NB4 (cell line): ENCODE measurements at places on chromosomes 5 and 9.
A peak's percentile ranks its signal among the peaks of the same experiment; 100 is the strongest.

GRCh38 chr5:35540002-35540401 is 77.7 kb upstream of the SPEF2 start:
- no peak for DNase-seq

- no peak for DNase-seq
Measured at GRCh38 chr5:36228505-36228904, 13.2 kb downstream of the NADK2 start.

DNA sequence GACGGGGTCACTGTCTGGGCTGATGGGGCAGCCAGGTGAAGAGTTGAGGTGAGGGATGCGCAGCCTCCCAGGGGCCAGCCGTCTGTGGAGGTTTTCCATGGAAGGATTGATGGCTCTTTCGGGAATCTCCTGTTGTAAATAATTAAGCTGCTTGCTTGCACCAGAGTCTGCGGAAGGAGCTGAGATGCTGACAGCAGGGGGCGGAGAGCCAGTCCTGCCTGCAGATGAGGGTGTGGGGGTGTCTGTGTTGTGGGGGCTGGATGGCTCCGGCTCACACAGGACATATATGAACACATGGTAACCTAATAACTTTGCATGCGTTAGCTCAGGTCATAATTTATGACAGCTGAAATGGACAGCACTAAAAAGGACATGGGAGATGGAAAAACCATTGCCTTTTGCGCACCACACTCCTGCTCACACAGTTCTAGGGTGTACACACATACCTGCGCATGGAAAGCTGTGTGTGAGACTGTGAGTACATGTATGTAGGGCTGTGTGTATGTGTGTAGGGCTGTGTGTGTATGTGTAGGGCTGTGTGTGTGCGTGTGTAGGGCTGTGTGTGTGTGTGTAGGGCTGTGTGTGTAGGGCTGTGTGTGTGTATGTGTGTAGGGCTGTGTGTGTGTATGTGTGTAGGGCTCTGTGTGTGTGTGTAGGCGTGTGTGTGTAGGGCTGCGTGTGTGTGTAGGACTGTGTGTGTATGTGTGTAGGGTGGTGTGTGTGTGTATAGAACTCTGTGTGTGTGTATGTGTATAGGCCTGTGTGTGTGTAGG is 36.8 kb upstream of the SEMA4D start:
- DNase-seq: no peak

DNA sequence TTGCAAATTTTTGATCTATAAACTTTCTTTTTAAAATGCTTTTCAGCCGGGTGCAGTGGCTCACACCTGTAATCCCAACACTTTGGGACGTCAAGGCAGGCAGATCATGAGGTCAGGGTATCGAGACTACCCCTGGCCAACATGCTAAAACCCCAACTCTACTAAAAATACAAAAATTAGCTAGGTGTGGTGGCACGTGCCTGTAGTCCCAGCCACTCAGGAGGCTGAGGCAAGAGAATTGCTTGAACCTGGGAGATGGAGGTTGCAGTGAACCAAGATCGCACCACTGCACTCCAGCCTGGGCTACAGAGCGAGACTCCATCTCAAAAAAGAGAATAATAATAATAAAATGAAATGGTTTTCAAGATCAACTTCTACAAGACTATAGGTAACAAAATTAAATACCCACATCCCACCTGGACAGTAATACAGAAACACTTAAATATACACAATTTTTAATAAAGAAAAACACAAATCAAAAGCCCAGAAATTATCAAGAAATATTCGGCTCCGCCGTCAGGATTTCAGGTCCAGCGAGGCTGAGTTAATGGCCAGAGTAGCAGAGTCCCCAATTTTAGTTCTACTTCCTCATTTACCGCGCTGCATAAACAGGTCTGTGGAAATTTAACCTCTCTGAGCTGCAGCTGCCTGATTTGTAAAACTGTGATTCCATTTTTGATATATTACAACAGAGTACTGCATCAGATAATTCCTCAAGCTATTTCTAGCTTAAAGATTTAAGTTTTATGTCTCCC is 4.0 kb downstream of the TUT7 start:
- peak; percentile 64 for DNase-seq

DNA sequence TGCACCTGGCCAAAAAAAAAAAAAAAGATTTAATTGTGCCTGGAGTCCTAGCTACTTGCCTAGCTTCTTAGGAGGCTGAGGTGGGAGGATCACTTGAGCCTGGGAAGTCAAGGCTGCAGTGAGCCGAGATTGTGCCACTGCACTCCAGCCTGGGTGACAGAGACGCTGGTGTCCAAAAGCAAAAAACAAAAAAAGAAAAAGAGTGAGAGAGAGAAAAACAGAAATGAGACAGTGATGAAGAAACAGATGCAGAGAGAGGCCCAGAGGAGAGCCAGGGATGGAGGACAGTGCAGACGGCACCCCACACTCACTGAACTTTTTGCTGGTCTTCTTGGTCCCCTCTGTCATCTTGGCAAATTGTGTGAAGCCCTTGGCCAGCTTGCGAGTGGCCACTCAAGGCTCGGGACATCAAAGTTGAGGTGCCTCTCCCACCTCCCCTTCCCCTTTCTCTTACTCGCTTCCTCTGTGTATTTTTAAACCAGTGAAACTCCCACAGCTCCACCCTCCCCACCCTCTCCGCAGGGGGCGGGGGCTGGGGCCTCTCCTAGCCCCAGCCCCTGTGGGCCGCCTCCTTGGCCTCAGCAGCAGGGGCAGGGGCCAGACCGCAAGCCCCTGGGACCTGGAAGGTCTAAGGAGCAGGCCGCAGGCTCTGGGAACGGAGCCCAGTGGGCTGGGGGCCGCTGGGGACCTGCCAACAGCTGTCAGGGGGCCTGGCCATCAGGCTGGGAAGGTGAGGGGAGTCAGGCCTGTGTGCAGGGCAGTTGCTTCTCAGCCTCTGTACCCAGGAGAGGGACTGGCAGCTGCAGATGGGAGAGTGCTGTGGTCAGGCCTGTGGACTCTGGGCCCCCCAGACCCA is at the start of gene SH2D3C:
SH2D3C (minus strand) TSS at position 387 of the 856 bp plus-strand sequence; CDS start at position 348, 39 bp downstream.
- peak; percentile 88 for DNase-seq

GRCh38 chr5:159106569-159107282 is 7.0 kb upstream of the EBF1 start:
- peak; percentile 73 for DNase-seq

GRCh38 chr5:68329554-68330255 is 114.1 kb downstream of the PIK3R1 start:
- peak; percentile 55 for DNase-seq

DNA sequence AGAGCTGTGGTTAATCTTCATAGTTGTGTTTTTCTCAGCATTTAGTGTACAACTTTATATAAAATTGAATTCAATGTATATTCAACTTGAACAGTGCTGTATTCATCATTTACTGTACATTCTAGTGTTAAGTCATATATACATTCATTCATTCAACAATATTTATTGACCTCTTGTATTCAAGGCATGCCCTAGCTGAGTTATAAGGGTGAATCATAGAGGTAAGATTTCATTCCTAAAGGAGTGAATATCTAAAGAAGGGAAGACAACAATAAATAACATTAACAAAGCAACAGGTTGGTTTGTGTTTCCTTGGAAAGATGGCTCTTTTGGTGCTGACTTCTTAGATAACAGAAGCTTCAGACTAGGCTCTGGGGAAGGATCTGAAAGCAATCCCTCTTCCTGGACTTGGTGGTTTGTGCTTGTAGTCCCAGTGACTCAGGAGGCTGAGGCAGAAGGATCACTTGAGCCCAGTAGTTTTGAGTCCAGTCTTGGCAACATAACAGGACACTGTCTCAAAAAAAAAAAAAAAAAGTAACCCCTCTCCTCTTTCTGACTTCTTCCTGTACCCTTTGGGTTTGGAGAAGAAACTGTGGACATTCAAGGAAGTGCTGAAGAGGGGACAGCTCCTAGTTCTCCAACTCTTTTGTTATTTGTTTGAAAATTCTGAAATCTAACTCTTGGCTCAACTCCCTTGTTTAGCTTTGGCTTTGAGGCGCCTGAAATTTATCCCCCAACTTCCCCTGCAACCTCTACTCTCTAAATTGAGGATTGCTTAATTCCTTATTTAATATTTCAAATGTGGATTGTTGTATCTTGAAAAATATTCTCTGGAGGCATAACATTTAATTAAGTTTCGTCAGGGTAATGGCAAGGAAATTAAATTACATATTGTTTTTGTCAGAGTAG is 80.2 kb downstream of the OSTF1 start:
- no peak for DNase-seq

GRCh38 chr5:42970636-42971559 is 69.2 kb downstream of the ANXA2R start:
- DNase-seq: peak; percentile 32
